Forelimb muscle (tissue), 1 donor: ENCODE measurements at places on chromosomes 7 and 10. TPM values are rescaled to one million over a fixed set of nuclear protein-coding genes. Genes with fewer than 3 reads are reported as not detected.

ANKRD26 gene
- 10.4 TPM for polyA plus RNA-seq

PLPP4 gene
- 0.10 TPM for polyA plus RNA-seq

GJD4 gene
- polyA plus RNA-seq, result 4.2 TPM

NFE2L3 gene
- 5.3 TPM for polyA plus RNA-seq

C10orf67 gene
- polyA plus RNA-seq, result 0.11 TPM

ATOH7 gene
- polyA plus RNA-seq, result 0.15 TPM

DNA sequence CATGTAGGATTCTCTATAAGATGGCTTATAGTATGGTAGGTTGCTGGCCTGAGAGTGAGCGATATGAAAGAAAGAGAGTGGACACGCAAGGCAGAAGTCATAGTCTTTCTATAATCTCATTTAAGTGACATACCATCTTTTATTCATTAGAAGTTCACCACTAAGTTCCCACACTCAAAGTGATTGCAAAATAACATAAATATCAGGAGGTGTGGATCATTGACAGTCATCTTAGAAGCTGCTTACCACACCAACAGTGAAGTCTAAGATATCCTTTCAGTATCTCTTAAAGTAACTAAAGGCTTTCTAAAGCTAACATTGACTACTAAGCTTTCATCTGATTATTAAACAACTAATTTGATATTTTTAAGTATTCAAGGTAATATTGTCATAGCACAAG lies 36.9 kb upstream of the GNAI1 start:
- DNase-seq, result no peak

DNA sequence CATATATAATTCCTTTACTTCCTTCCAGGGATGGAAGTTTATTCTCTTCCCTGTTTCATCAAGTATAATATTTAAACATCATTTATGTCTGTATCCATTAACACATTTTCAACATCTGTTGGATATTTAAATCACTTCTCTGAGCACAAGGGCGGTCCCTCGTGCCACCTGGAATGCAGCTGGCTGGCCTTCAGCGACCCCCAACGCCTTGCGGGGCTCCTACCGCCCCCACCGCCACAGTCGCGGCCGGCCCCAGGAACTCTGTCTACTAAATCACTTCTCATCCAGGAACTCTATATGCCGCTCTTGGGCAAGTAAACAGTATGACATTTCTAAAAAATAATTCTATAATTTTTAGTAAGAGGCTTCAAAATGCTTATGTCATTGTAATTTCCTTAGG lies 221.1 kb upstream of the PTN start:
- no peak for DNase-seq

DNA sequence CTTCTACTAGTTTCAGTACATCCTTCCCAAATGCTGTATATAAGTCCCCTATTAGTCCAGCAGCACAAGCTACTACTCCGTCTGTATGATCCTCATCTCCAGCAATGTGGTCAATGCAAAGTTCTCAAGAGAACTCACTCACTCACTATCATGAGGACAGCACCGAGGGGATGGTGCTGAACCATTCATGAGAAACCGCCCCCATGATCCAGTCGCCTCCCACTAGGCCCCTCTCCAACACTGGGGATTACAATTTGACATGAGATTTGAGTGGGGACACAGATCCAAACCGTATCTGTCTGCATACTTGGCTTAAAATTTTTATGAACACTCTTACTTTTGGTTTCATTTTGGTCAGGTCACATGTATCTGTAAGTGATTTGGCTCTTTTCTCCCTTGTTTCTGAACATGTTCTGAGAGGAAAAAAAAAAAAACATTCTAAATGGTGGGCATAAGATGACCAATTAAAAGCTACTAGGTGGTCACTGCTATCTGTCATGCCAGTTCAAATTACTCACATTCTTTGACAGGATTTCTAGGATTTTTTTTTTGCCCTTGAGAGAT lies 60.1 kb downstream of the ZNF783 start:
- no peak for DNase-seq

DNA sequence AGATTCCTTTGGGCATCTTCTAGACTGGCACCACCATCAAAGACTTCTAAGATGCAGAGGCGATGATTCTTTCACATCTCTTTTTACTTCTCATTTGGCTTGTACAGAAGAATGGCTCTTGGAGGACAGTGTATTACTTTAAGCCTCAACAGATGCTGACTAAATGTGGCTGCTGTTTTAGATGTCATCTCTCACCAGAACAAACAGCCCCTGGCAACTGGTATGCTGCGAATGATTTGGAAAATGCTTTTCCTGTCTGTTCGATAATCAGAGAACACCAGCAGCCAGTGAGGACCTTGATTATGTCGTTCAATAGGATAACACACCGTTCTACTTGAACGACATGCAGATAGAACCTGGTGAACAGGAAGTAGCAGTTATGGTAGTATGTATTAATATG lies 131.8 kb downstream of the RNF216 start:
- DNase-seq, result no peak

GRCh38 chr7:33757050-33757449 lies 148.3 kb upstream of the BMPER start:
- no peak for DNase-seq

GRCh38 chr7:130494431-130494858 lies 2.6 kb downstream of the MEST start:
- DNase-seq, result no peak

GRCh38 chr7:136023134-136023869 lies 46.1 kb upstream of the MTPN start:
- no peak for DNase-seq

DNA sequence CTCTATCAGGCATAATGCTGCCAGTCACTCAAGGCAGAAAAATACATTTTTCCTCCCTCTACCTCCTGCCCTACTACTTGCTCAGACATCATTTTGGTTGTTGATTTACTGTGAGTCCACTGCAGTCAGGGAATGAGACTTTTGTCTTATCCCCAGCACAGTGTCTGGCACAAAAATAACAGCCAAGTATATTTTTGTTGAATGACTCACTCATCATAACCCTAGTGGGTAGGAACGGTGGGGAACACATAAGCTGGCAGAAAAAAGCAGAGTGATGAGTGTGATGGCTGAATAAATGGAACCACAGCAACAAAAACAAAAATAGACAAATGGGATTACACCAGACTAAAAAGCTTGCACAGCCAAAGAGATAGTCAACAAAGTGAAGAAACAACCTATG lies 65.8 kb upstream of the LAMB4 start:
- no peak for DNase-seq

DNA sequence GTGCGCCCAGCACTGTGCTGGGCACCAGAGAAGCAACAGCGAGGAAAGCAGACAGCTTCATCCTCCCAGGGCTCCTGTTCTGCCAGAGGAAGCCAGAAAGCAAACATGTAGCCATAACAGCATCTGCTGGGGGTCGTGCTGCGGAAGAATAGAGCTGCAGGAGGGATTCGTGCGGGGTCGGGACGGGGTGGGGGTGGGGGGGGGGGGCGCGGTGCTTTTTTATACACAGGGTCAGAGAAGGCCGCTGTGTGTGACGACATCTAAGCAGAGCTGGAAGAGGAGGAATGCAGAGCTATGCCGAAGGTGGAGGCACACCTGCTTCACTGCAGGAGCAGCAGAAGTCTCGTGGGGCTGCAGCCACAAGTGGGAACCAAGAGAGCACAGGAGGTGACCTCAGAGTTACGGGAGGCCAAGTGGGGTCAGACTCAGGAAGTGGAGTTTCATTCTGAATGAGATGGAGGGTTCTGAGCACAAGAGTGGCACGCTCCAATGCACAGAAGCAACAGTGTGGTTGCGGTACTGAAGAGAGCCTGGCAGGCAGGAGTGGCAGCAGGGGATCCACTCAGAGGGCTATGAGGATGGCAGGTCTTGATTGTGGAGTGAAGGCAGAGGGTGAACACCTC lies 11.1 kb downstream of the PKD1L1 start:
- no peak for DNase-seq
